ENCODE measurements at places on chromosomes 11 and 22.

GRCh38 chr11:76690736-76691135, 20.2 kb upstream of the LRRC32 start:
- DNase-seq: no peak

DNA sequence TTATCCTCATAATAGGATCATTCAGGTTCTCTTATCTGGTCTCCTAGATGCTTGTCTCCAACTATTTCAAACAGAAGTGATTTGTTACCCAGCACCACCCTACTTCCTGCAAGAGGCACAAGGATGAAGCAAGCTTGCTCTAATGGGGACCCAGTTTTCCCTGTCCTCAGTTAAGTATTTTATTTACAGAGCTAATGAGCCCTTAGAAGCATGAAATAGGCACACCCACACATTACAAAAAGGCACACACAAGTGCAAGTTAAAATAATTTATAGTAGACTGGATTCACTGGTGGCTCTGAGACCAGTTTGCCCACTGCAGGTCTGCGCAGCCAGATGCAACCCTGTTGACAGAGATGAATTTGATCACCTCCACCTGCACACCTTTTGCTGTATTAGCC, 167.5 kb downstream of the KIRREL3 start:
- DNase-seq: no peak

- no peak for DNase-seq
Measured at GRCh38 chr11:69721106-69721505, 17.3 kb upstream of the FGF19 start.

DNA sequence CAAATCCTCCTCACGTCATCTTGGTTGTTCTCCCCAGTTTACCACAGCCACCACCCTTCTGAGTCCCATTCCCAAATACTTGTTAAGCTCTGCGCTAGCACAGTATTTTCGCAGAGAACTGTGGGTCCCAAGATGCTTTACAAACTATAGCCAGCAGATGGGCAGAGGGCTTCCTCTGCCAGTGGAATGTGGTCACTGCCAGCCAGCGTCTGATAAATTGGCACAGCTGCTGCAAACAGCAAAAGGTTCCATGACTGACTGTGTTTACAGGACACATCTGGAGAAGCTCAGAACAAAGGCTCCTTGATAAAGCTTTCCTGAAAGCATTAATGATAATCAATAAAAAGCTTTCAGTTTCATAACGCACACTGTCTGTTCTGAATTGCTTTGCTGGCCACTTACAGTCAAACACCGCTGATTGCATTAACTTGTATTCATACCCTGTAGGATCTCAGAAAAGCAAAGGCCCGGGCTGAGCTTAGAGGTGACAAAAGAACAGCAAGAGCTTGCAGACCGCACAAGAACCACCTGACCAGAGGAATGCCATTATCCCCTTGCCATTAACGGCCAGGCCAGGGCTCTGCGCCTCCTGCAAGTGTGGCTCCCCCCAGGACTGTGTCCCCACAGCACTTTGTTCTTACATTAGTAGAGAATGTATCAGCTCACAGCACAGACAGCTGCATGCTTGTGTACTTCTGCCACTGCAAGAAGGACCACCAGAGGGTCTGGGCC, 120.6 kb downstream of the MICAL3 start:
- no peak for DNase-seq

DNA sequence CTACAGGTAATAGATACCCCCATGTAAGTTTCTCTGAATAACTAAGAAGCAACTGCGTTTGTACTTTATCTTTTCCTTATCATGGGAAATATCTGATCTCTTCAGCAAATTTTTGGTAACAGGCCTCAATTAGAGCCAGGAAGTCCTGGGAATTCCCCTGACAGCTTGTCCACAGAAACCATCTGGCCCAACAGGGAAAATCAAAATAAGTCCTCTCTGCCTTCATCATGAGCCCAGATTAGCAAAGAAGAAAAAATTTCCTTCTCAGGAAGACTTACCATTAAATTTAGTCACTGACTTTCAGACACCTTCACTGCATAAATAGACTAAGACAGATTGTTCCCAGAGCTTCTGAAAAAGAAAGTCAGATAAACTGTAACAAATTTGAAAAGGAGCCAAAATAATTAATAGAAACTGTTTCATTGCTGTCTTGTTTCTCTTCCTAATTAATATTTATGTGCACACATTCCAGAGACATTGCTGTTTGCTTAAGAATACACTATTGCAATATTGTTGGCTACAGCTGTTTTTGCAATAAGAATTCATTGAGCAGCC, 278.1 kb upstream of the FAT3 start:
- DNase-seq: no peak

DNA sequence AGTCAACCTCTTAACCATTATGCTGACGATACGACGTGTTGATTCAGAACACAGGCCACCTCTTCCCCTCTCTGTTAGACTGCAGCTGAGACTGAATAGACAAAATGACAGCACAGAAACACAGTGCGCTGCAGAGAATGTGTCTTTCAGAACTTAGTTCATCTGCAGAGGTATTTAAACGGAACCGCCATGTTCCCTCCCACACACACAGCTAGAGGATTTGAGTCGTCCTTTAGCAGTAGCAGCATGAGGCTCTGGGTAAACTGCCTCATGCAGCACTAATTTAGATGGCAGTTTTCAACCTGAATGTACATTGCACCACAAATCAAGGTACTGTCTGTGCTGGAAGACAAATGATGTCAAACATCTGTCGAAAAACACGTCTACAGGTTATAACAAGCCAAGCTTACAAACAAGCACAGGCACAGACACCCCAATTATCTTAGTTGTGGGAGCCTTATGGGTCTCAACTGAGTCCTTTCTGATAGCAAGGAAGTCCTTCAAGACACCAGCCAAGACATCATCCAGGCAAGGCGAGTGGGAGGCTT, 76.6 kb upstream of the LRRC4C start:
- DNase-seq: no peak

- DNase-seq: no peak
Measured at GRCh38 chr11:94604482-94604881, 37.3 kb downstream of the PIWIL4 start.

GRCh38 chr11:17385926-17386325, 2.5 kb downstream of the KCNJ11 start:
- no peak for DNase-seq

Measured in activated T-cell treated with anti-CD3 and anti-CD28 coated beads for 24 hours (primary cell).